ENCODE measurements at places on chromosomes 13 and 19. TPM values are rescaled to one million over a fixed set of nuclear protein-coding genes. Genes with fewer than 3 reads are reported as not detected.

DNA sequence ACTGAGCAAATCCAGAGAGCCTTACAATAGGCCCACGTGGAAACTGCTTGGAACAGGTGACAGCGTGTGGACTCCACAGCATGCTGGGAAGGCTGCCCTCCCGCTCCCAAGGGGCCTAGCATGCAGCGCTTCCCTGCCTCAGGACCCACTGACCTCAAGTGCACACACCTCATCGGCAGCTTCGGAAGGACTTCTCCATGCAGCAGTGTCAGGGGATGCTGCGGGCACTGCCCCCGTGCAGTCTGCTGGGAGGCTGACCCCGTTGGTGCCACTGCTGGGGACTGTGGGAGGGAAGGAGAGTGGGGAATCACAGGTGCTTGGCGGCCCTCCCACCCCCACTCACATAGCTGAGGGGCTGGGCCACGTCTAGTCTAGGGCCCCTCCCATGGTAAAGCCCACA lies 17.2 kb downstream of the CAPS start:
- H3K27me3 ChIP-seq: no peaks in the 10 kb centered on the region
- H3K4me3 ChIP-seq: no peak overlapping the region
- peaks cover 67% of the 10 kb centered on the region for H3K36me3 ChIP-seq
- H3K4me1 ChIP-seq: peaks cover 11% of the 10 kb centered on the region
- DNase-seq: no peak
- no peak overlapping the region for H3K27ac ChIP-seq

DNA sequence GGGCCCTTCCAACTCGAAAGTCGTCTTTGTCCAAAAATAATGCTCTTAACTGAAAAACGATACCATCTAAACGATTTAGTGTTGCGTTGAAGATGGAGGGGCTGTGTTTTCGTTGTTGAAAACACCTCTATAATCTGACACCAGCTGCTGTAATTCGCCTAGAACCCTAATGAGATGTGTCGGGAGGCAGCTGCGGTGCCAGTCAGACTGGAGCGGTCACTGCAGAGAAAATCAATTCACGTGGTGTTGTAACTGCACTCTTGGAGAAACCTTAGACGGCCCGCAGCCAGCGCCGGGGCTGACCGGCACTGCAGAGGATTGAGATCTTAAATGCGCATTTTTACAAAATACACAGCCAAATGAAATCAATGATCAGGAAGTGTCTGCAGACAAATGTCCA lies 339.1 kb downstream of the ZNF536 start:
- H3K36me3 ChIP-seq: no peaks in the 10 kb centered on the region
- H3K4me3 ChIP-seq: no peak overlapping the region
- no peaks in the 10 kb centered on the region for H3K4me1 ChIP-seq
- H3K27me3 ChIP-seq: no peaks in the 10 kb centered on the region
- DNase-seq: no peak

Gene KRTDAP
- not detected for total RNA-seq

- H3K27me3 ChIP-seq: no peaks in the 10 kb centered on the region
- H3K36me3 ChIP-seq: no peaks in the 10 kb centered on the region
- DNase-seq: peak; percentile 35
- no peak overlapping the region for H3K27ac ChIP-seq
- H3K4me3 ChIP-seq: no peak overlapping the region
Observed at GRCh38 chr19:39951686-39952085, 17.3 kb upstream of the FCGBP start.

Gene COG3
- total RNA-seq: 5.7 TPM

DNA sequence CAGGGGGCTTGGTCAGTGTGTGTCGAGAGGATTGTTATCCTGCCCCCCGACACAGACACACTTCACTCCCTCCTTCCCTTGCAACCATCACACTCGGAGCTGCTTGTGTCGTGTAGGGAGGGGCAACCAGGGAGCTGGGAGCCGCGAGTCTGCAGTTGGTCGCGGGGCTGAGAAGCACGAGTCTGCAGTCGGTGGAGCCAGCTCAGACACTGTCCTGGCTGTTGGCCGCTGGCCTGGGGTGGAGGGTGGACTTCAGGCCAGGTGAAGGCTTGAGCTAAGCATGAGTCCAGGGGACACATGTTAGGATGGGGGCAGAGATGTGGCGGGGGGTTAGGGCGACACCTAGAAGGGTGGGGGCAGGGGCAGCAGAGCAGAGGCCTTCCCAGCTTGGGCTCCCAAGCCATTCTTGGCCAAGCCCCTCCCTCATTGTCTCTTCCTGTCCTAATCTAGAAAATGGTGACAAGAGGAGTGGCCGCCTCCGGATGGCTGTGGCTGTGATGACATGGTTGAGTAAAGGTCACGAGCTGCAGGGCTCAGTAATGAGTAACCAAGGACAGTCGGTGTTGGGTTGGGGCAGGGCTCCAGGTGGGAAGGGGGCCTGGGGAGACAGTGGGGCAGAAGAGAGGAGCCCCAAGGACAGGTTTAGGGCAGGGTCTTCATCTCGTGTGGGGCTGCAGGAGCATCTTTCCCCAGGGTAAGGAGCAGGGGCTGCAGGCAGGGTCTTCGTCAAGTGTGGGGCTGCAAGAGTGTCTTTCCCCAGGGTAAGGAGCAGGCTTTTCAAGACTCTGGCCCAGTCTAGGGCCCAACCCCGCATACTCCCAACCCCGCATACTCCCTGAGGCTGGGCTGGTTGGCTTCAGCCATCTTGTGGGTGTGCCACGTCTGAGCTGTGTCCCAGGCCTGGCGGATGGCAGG lies 8.6 kb downstream of the PPP5C start:
- H3K27ac ChIP-seq: no peak overlapping the region
- no peak for DNase-seq
- H3K4me1 ChIP-seq: peaks cover 16% of the 10 kb centered on the region
- peaks cover 26% of the 10 kb centered on the region for H3K36me3 ChIP-seq

Gene ZNF471
- 4.8 TPM for total RNA-seq

DNA sequence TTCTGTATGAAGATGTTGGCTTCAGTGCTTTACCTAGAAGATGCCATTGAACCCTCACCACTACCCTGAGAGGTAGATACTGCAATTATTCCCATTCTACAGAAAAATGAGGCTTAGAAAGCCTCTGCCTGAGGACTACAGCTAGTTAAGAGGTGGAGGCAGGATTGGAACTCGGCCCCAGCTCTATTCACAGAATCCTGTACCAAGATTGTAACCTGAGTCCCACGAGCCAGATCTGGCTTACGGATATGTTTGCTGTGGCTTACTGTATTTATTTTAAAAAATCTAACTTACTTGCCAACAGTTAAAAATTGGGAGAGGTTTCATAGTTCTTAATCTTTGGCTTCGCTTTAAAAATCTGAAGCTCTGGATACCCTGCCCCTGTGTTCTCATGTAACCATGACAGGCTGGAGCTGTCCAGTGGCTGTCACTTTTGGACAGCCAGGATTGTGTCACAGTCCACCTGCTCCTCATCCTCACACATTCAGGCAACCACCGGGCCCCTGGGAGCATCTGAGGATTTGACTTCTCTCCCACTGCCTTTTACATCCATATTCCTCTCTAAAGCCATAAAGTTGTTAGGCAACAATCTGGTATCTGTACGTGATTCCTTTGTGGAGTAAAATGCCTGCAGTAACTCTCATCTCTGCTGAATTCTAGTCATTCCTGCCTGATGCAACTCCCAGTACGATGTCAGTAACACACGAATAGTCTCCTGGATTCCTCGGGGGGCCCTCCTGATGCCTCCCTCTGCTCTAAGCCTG lies 160.8 kb upstream of the SERP2 start:
- no peak for DNase-seq
- H3K27me3 ChIP-seq: no peaks in the 10 kb centered on the region
- no peak overlapping the region for H3K4me3 ChIP-seq
- no peaks in the 10 kb centered on the region for H3K4me1 ChIP-seq
- no peaks in the 10 kb centered on the region for H3K36me3 ChIP-seq

GRCh38 chr19:50453243-50453642 lies 20.6 kb downstream of the MYBPC2 start:
- no peak overlapping the region for H3K4me3 ChIP-seq
- H3K36me3 ChIP-seq: no peaks in the 10 kb centered on the region
- DNase-seq: no peak
- peaks cover 5% of the 10 kb centered on the region for H3K27me3 ChIP-seq
- H3K4me1 ChIP-seq: no peaks in the 10 kb centered on the region

DNA sequence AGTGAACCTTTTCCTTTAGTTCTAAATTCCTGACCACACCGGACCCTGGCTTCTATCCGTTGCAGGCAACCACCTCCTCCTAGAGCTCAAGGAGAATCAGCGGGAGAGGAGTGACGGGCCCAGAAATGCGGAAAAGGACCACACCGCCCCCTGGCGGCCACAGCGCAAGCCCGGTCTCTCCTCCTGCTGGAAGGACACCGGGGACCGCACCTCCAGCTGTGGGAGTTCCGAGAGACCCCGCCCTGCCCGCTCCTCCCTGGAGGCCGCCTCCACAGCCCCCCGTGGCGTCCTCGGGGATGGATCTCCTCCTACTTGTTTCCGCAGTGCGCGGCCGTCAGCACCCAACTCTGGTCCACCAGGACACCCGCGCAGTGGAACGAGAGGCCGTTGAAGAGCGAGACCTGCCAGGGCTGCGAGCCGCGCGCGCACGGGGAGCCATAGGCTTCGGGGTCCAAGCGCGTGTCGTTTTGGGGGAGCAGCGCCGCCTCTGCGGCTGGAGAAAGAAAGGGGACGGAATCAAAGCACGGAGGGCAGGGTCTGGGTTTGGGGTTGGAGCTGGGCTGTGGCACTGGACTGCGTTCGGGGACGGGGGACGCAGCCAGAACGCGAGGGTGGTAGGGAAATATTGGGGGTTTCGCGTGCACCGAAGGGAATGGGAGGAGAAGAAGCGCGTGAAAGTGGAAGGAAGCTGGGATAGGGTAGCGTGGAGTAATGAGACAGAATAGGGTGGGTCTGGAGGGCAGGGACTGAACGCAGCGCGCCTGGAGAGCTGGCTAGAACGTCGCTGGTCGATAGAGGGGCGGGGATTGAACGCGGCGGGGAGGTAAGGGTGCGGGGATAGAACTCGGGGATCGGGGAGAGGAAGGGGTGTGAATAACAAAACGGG lies 2.5 kb downstream of the KLK10 start:
- H3K27ac ChIP-seq: no peak overlapping the region
- peak overlapping the region; percentile 2 for H3K4me3 ChIP-seq
- DNase-seq: peak; percentile 67
- H3K27me3 ChIP-seq: no peaks in the 10 kb centered on the region

DNA sequence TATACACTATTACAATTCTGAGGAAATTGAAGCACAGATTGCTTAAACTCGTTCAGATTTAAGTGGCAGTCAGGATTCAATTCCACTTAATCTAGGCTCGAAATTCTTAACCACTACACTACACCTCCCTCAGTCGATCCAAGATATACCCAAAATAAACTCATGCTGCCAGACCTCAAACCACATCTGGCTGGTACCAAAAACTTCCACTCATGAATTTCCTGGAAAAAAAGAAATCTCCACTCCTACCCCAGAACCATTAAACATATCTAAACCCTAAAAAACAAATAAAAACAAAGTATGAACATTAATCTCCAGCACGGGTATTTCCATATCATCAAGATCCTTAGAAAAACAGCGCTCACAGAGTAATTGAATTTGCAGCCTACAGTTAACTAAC lies 1.1 kb downstream of the ZFP30 start:
- peak overlapping the region; percentile 85 for H3K4me3 ChIP-seq
- DNase-seq: no peak
- peaks cover 7% of the 10 kb centered on the region for H3K36me3 ChIP-seq
- peak overlapping the region; percentile 92 for H3K27ac ChIP-seq
- peaks cover 14% of the 10 kb centered on the region for H3K4me1 ChIP-seq

Gene MRPL4
- total RNA-seq: 72.9 TPM
